ENCODE measurements at places on chromosomes 1 and 21. TPM values are rescaled to one million over a fixed set of nuclear protein-coding genes. Genes with fewer than 3 reads are reported as not detected.

UQCRH gene
- total RNA-seq, result 157 TPM

CRP gene
- total RNA-seq, result not detected

SFPQ gene
- total RNA-seq, result 182 TPM

DNA sequence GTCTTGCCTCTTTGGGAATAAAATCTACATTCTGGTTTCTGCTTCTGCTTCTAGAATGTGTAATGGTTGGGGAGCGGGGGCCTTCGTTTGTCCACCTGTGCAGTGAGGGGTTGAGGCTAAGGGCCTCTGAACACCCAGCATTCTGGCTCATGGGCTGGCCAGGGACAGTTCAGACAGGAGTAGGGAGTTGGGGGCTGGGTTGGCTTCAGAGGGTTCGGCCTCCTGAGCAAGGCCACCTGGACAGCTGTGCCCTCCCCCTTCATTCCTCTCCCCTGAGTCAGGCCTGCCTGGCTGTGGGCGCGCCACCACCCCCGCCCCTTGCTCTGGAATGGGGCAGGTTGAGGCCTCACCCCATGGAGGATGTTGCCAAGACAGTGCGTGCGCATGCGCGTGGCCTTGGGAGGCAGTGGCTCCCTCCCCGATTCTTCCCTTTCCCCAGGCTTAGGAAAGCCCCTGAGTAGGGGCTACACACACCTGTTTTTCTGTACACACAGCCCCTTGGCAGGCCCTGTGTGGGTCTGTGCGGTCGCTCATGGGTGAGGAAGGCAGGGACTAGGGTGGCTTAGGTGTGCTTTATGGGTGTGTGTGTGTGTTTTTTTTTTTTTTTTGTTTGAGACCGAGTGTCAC is 57.0 kb downstream of the YARS1 start:
- peak overlapping the region; percentile 26 for H3K4me3 ChIP-seq
- H3K27ac ChIP-seq, result peak overlapping the region; percentile 88
- H3K27me3 ChIP-seq, result no peaks in the 10 kb centered on the region
- peaks cover 6% of the 10 kb centered on the region for H3K36me3 ChIP-seq

- no peak overlapping the region for H3K27ac ChIP-seq
- no peak for DNase-seq
- peak overlapping the region; percentile 9 for H3K4me3 ChIP-seq
Measured at GRCh38 chr1:222454782-222455181, 93.1 kb downstream of the HHIPL2 start.

GRCh38 chr1:40389871-40390560 is 16.5 kb downstream of the SMAP2 start:
- H3K36me3 ChIP-seq, result no peaks in the 10 kb centered on the region
- H3K27me3 ChIP-seq, result no peaks in the 10 kb centered on the region
- H3K4me1 ChIP-seq, result peaks cover 95% of the 10 kb centered on the region
- peak overlapping the region; percentile 91 for H3K27ac ChIP-seq
- DNase-seq, result no peak
- H3K4me3 ChIP-seq, result peak overlapping the region; percentile 15

GRCh38 chr1:56360021-56360420 is 219.3 kb downstream of the PLPP3 start:
- no peak overlapping the region for H3K27ac ChIP-seq
- no peaks in the 10 kb centered on the region for H3K36me3 ChIP-seq
- no peak overlapping the region for H3K4me3 ChIP-seq
- H3K27me3 ChIP-seq, result no peaks in the 10 kb centered on the region
- no peaks in the 10 kb centered on the region for H3K4me1 ChIP-seq
- no peak for DNase-seq

DNA sequence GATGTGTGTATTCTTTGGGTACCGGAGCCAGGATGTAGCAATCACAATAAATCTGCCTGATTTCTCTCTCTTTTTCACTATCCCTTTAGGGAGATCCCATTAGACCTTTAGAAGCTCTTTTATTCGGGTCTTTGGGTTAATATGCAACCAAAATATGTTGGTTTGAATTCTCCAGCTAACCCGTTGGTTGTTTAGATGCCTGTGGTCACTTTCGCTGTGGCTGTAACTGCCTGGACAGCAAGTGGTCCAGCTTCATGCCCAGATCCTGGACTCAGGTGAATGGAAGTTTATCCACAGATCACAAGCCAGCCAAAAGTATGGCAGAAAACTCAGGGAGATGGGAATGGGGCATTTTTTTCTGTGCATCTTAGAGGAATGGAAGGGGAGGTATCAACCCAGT is 12.3 kb downstream of the KAZN start:
- DNase-seq, result no peak
- no peaks in the 10 kb centered on the region for H3K4me1 ChIP-seq
- no peak overlapping the region for H3K27ac ChIP-seq
- H3K27me3 ChIP-seq, result no peaks in the 10 kb centered on the region
- no peak overlapping the region for H3K4me3 ChIP-seq
- no peaks in the 10 kb centered on the region for H3K36me3 ChIP-seq

GRCh38 chr21:45264912-45265515 is 22.7 kb downstream of the POFUT2 start:
- H3K4me3 ChIP-seq, result no peak overlapping the region
- H3K27me3 ChIP-seq, result no peaks in the 10 kb centered on the region
- peaks cover 61% of the 10 kb centered on the region for H3K36me3 ChIP-seq

- H3K4me1 ChIP-seq, result peaks cover 25% of the 10 kb centered on the region
- peak overlapping the region; percentile 89 for H3K27ac ChIP-seq
- H3K4me3 ChIP-seq, result peak overlapping the region; percentile 85
- no peaks in the 10 kb centered on the region for H3K27me3 ChIP-seq
Measured at GRCh38 chr21:39184050-39184980, 1.1 kb upstream of the PSMG1 start.

DNA sequence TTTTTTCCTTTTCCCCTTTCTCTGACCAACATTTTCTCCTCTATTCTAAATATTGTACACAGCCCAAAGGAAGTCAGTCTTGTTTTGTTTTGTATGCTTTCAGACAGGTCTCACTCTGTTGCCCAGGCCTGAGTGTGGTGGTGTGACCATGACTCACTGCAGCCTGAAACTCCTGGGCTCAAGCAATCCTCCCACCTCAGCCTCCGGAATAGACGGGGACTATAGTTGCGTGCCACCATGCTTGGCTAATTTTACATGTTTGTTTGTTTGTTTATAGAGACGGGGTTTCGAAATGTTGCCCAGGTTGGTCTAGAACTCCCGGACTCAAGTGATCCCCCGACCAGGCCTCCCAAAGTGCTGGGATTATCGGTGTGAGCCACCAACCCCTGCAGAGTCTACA is 72.8 kb downstream of the NRIP1 start:
- no peak for DNase-seq
- no peaks in the 10 kb centered on the region for H3K36me3 ChIP-seq
- H3K4me1 ChIP-seq, result peaks cover 15% of the 10 kb centered on the region
- H3K4me3 ChIP-seq, result no peak overlapping the region
- no peak overlapping the region for H3K27ac ChIP-seq

DNA sequence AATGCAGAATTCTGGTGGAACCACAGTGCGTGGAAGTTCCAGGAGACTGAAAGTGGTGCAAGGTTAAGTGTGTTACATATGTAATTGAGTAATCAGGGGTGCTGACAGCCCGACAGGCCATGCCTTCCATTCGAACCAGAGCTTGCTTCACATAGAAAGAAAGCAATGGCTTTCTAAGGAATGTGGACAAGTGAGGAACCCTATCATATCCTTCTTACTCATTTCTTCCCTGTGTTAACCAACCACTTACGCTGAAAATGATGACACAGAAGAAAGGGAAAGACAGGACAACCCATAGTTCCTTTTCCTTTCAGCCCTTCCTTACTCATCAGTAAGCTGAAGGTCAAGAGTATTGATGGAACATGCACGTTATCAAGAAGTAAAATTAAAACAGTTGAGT is 48.1 kb upstream of the KCNA3 start:
- H3K4me3 ChIP-seq, result no peak overlapping the region
- no peak overlapping the region for H3K27ac ChIP-seq
- H3K4me1 ChIP-seq, result peaks cover 6% of the 10 kb centered on the region
- DNase-seq, result no peak
- H3K36me3 ChIP-seq, result no peaks in the 10 kb centered on the region

DNA sequence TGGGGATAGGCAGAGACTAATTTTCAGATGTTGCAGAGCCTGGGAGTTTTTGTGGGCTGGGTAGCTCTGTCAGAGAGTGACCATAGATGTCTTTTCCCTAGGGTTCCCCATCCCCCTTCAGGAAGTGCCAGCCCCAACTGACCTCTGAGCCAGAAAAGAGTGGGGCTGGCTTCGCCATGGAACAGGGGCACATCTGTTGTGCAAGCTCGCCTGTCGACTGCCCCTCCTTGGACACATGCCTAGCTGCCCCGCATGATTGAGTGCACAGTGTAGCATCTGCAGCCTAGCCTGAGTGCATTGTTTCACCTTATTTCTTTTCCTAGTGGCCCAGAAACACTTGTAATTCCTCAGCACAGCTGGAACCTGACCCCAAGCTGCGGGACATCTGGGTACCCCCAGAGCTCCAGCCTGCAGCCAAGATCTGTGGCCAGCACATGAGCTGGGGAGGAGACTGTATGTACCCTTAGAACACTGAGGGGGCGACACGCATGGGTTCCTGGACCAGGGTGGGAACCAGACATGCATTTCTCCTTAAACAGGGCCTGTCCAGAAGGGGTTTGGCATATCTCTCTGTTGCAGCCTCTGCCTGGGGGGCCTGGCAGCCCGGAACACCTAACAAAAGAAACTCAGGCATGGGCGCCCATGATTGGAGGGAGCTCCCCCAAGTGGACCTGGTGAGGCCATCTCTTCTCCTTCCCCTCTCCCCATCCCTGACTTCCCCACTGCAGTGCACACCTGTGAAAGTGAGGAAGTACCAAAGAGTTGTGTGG is 55.2 kb downstream of the SYT14 start:
- no peaks in the 10 kb centered on the region for H3K36me3 ChIP-seq
- no peak overlapping the region for H3K27ac ChIP-seq
- no peak overlapping the region for H3K4me3 ChIP-seq
- no peaks in the 10 kb centered on the region for H3K4me1 ChIP-seq

DNA sequence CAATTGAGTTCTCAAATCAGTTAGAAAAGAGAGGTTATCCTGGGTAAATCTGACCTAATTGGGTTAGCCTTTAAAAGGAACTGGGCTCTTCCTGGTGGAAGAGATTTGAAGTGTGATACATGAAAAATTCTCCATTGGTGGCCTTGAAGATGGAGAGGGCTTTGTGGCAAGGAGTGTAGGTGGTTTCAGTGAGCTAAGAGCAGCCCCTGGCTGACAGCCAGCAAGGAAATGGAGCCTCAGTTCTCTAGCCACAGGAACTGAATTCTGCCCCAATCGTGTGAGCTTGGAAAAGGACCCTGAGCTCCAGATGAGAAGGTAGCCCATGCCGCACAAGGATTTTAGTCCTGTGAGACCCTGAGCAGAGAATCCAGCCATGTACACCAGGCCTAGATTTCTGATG is 12.7 kb upstream of the HYI start:
- no peaks in the 10 kb centered on the region for H3K27me3 ChIP-seq
- H3K27ac ChIP-seq, result no peak overlapping the region
- DNase-seq, result no peak
- no peak overlapping the region for H3K4me3 ChIP-seq
- H3K4me1 ChIP-seq, result no peaks in the 10 kb centered on the region

DNA sequence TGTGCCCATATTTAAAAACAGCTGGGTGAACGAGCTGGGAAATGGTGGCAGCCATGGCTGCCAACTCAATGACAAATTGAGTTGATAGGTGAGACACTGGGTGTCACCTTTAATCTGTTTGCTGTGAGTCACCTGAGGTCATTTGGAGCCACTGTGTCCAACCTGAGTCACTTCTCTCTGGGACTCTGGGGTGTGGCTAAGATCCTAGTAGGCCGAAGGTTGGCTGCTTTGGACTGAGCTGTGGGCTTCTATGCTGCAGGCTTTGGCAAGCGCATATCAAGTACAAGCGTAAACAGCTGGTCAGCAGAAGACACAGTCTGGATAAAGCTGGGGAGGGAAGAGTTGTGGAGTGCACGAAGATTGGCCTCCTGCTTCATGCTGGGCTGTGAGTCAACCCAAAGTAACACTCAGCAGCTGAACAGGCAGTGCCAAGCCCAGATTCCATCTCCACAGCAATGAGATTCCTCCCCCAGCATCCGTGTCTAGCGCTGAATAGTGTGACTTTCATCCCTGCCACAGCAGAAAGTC is 24.0 kb downstream of the TEX35 start:
- H3K27ac ChIP-seq, result no peak overlapping the region
- no peak overlapping the region for H3K4me3 ChIP-seq
- DNase-seq, result no peak
- H3K36me3 ChIP-seq, result no peaks in the 10 kb centered on the region
- no peaks in the 10 kb centered on the region for H3K27me3 ChIP-seq

GRCh38 chr21:31659286-31659535 is 282 bp upstream of the SOD1 start:
- no peaks in the 10 kb centered on the region for H3K27me3 ChIP-seq
- peak overlapping the region; percentile 86 for H3K4me3 ChIP-seq
- peak overlapping the region; percentile 90 for H3K27ac ChIP-seq
- no peak for DNase-seq
- H3K4me1 ChIP-seq, result peaks cover 32% of the 10 kb centered on the region

DNA sequence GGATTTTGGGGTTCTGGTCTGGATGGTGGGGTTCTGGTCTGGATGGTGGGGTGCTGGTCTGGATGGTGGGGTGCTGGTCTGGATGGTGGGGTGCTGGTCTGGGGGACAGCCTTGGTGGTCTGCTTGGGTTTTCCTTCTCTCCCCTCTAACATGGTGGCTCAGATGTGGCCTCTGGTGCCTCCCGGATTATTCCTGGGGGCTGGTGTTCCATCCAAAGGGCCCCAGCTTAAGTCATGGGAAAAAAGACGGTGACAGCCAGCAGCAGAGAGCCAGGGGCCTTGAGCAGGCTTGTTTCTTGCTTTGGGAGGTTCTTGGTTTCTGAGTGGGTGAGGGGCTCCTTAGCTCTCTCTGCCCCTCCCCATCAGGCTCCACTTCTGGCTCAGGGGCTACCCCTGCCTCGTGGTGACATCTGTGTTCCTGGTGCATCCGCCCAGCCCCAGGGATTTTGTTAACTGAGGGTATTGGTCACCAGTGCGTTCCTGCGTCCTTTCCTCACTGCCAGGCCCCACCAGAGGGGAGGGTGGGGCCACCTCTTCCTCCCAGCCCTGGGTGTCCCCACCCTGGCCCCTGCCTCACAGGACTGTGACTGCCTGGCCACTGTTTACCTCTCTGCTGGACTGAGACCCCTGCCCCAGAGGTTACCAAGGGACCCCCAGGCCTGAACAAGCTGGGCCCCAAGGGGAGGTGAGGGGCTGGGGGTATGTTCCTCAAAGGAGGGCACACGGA is 43.2 kb upstream of the ACTRT2 start:
- H3K4me3 ChIP-seq, result no peak overlapping the region
- no peak overlapping the region for H3K27ac ChIP-seq
- DNase-seq, result no peak
- peaks cover 20% of the 10 kb centered on the region for H3K27me3 ChIP-seq

DNA sequence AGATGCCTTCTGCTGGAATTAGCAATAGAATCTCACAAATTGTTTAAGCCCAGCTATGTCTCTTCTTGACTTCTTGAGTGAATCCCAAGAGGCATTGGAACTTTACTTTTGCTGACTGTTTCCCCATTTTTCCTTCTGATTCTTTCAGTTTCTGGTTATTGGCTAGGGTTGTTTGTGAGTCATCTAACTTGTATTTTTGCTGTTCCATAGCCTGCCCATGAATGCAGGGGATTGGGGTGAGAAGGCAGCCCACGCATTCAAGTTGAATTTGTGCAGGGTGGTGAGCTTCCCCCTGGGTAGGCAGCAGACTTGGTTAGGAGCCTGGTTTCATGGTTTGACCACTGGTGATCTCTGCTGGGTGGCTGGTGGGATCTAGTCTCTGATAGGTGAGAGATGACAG is 10.4 kb upstream of the KLF17 start:
- no peaks in the 10 kb centered on the region for H3K4me1 ChIP-seq
- no peak overlapping the region for H3K4me3 ChIP-seq
- H3K36me3 ChIP-seq, result no peaks in the 10 kb centered on the region
- H3K27me3 ChIP-seq, result no peaks in the 10 kb centered on the region

- H3K27ac ChIP-seq, result no peak overlapping the region
- no peak overlapping the region for H3K4me3 ChIP-seq
- no peaks in the 10 kb centered on the region for H3K4me1 ChIP-seq
- peaks cover 63% of the 10 kb centered on the region for H3K36me3 ChIP-seq
- H3K27me3 ChIP-seq, result no peaks in the 10 kb centered on the region
Measured at GRCh38 chr1:26938659-26939025, 17.1 kb downstream of the NUDC start.
